ENCODE measurements at places on chromosomes 3 and 15.
A peak's percentile ranks its signal among the peaks of the same experiment; 100 is the strongest.

- DNase-seq, result no peak
Observed at GRCh38 chr3:147945968-147946519, 536.9 kb downstream of the ZIC1 start.

DNA sequence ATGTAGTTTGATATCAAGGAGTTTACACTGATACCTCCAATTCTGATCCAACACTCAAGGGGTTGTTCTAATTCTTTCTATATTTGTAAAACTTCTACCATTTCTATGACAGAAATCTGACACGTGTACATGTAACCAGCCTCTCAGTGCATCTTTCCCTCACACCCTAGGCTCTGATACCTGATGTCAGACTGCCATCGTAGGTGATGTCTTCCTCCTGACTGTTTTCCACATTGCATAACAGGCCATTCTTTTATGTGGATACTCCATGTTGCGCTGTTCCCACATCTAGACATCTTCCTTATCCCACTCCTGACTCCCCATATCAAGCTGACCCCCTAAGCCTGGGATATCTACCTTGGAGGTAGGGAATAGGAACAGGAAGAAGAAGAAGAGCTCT, 159.1 kb downstream of the FNDC3B start:
- DNase-seq, result no peak

- no peak for DNase-seq
Observed at GRCh38 chr3:7025581-7026300, 164.8 kb downstream of the GRM7 start.

GRCh38 chr15:67997996-67998395, 56.1 kb upstream of the PIAS1 start:
- no peak for DNase-seq

DNA sequence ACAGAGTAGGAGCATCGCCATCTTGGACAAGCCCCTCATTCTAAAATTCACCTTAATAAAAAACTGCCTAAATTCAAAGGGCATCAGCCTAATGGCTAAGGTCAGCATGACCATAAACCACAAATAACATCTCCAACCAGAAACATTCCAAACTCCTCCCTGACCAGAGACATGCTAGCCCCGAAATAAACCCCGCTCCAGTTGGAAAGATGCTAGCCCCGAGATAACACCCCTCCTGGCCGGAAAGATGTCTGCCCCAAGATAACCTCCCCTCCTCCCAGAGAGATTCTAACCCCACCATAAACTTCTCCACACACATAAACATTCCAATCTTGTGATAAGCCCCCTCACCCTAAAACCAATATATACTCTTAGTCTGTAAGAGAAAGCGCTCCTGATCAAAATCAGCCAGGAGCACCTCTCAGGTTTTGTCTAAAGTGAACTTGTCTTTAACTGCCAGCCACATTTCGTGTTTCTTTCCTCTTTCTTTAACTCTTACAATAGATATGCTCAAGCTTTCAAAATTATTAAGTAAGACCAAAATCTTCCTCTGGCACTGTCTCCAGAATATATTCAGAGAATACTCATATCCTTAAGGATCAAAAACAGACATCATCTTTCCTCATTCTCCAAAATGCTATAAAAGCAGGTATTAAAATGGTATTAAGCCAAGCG, 104.1 kb downstream of the GSK3B start:
- DNase-seq, result no peak

GRCh38 chr3:16893618-16894200, 9.0 kb downstream of the PLCL2 start:
- no peak for DNase-seq

- no peak for DNase-seq
Observed at GRCh38 chr3:165800970-165801369, 36.3 kb downstream of the BCHE start.

GRCh38 chr3:7015683-7016440, 154.9 kb downstream of the GRM7 start:
- no peak for DNase-seq

GRCh38 chr3:84567796-84568195, 391.0 kb upstream of the CADM2 start:
- DNase-seq, result no peak

DNA sequence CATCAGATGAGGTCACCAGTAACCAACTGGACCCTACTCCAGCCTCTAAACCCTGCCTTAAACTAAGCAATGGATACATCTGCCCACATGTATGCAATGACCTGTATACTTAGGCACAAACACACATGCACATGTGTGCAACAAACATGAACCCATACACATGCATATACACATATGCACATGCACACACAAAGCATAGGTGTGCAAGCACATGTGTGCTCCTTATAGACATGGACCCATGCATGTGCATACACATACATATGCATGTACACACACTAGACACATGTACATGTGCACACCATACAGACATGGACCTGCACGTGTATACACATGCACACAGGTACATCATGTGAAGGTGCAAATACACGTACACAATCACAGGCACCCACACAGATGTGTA, 8.6 kb upstream of the TRH start:
- no peak for DNase-seq

- DNase-seq, result no peak
Observed at GRCh38 chr3:152706991-152707713, 127.8 kb upstream of the P2RY1 start.

DNA sequence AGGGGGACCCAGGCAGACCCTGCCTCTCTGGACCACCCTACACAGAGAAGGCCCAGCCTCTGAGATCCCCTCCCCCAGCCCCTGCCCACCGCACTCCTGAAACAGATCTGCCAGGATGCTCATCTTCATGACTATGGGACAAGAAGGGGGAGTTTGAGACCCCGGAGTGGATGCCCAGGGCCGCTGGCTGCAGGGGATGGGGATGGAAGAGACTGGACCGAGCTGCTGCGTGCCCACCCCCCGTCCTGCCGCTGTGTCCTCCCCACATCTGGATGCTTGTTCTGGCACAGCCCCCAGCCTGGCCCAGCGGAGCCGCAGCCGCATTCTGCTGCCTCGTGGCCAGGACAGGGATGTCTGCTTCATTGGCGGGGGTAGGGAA, 30.3 kb upstream of the SEMA3F start:
- DNase-seq, result peak; percentile 77

GRCh38 chr3:171443211-171443957, 16.8 kb downstream of the TNIK start:
- no peak for DNase-seq

DNA sequence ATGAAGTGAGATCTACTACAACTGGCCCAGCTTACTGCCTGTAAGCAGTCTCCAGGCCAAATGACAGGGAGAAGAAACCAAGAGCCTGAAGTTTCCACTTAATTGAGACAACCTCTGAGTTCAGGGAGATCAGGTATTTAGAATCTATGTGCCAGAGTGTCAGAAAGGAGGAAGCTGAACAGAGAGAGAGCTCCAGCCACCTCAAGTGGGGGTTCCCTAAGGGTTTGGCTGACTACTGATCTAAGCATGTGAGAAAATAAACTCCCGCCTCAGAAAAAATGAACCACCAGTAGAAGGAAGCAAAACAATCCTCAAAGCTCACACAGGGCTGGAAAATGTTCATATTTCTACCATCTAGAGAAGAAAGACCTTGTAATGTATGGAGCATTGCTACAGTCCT, 25.0 kb downstream of the ADAM10 start:
- no peak for DNase-seq

- no peak for DNase-seq
Observed at GRCh38 chr15:84151205-84151931, 84.2 kb upstream of the GOLGA6L4 start.
